ENCODE measurements at places on chromosomes 1 and 21.
A peak's percentile ranks its signal among the peaks of the same experiment; 100 is the strongest.

DNA sequence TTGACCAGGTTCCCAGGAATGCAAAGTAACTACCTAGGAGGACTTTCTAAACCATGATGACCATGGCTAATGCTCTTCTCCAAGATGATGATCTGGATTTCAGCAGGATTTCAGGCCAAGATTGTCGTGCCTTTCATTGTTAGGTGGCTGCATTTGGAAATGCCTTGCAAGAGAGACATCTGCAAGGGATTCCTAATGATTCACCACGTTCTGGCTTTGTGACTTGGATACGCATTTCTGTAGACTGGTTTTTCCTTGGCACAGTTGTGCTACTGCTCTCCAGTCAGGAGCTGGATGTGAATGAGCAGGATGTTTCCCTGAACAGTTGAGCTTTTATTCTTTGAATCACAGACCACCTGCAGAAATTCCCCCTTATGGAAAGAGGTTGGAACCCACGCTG is 212.4 kb downstream of the BACH1 start:
- no peak for DNase-seq

DNA sequence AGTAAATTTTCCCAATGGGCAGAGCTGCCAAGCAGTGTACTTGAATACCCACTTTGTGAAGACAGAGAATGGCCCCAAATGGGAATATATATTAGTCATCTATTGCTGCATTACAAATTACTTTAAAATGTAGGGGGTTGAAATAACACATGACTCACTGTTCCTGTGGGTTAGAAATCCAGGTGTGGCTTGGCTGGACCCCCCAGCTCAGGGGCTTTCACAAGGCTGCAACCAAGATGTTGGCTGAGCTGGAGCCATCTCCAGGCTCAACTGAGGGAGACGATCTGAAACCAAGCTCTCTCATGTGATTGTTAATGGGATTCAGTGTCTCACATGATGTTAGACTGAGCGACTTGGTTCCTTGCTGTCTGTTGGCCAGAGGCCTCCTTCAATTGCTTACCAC is 33.4 kb upstream of the ARHGAP29 start:
- no peak for DNase-seq

DNA sequence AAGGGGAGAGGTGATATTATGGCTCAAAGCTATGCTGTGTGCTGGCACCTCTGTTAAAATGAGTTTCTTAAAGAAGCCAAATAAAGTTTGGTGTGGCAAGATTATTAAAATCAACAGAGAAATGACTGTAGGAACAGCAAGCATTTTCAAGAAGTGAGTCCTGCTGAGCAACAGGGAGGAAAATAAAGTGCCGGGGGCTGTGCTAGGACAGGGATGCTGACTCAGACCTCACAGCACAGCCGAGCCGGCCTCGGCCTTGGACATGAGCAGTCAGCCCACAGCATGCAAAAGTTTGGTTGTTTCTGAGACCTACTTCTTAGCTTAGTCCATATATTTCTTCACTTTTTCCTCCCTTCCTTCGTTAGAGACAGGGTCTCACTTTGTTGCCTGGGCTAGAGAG is 19.2 kb downstream of the CNIH3 start:
- no peak for DNase-seq

GRCh38 chr1:152111515-152111968 is 3.7 kb downstream of the TCHH start:
- peak; percentile 12 for DNase-seq

DNA sequence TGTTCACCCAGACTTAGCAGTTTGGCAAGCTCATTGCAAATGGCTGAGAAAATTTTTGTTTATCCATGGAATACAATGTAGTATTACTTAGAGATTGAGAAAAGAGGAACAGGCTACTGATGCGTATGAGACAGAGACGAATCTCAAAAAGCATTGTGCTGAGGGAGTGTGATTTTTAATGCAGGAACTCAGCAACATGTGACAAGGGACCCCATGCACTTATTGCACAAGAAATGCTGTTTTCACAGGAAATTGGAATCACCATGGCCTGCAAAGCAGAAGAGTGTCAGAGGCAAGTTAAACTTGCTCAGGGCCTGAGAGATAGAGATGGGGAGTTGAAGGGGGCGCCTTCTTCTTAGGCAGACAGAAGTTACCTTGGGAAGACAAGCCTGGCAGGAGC is 32.6 kb upstream of the TLR5 start:
- no peak for DNase-seq

DNA sequence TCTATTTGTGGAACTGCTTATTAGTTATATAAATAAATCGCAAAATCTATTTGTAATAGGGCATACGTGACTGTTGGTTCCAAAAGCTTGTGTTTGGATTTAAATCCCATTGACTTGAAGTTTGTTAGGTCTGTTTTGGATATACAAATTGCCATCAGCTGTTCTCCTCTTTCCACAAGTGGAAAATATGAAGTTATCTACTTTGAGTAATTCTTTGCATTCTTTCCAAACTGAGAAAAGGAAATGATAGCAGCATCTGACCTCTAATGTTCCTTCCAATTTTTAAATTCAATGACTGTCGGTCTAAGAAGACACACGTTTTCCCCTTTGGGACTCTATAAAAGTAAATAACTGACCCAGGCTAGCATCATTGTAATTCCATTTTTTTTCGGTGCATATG is 165.7 kb upstream of the SGIP1 start:
- no peak for DNase-seq

GRCh38 chr1:185990565-185990964 is 256.4 kb downstream of the HMCN1 start:
- no peak for DNase-seq

- DNase-seq = no peak
Observed at GRCh38 chr1:65059930-65060538, 88.0 kb upstream of the AK4 start.

- no peak for DNase-seq
Observed at GRCh38 chr21:43275421-43276211, 106.8 kb downstream of the CRYAA start.
